Right atrium auricular region (tissue), 2 donors: ENCODE measurements at places on chromosomes 5 and 9. TPM values are rescaled to one million over a fixed set of nuclear protein-coding genes. Genes with fewer than 3 reads are reported as not detected.

DNA sequence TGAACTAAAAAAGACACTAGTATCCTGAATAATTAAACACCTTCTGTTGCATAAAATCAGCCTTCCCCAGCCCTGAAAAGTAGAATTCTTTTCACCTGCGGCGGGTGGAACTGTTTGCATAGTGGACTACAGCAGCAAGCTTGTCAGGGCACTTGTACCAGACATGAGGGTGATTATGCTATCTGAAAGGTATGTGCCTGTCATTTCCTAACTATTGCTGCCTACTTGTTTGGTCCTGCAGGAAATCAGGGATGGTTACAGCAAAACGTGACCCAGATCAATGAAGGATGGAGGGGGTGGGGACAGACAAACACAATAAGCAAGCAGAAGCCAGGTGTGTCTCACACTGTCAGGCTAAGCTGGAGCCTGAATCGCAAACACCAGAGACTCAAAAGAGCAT lies 385.6 kb downstream of the MLLT3 start:
- DNase-seq: no peak

The SLC6A18 gene
- not detected for total RNA-seq

DNA sequence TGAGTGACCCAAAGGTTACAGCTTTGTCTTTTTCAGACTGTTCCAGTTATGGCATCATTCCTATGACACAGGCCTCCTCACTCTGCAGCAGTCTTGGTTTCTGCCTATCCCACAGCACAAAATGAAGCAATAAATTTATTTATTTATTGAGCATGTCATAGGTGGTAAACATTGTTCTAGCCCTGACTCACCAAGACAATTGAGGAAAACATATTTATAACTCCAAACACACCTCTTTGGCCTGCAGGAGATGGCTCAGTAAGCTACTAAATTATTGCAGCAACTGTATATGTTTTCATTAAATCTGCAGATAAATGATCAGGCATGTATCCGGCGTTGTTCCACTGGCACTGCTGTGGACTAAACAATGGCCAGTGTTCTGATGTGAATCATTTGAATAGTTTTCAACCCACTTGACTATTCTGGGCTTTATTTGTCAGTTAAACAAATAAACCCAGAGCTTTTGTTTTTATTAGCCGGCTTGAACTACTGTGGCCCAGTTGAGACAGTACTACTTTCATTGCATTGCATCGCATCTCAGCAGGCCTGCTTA lies 83.2 kb downstream of the FOXD1 start:
- no peak for DNase-seq

- DNase-seq: no peak
These were observed 455.1 kb upstream of the RGMB start for GRCh38 chr5:98318386-98318785.

DNA sequence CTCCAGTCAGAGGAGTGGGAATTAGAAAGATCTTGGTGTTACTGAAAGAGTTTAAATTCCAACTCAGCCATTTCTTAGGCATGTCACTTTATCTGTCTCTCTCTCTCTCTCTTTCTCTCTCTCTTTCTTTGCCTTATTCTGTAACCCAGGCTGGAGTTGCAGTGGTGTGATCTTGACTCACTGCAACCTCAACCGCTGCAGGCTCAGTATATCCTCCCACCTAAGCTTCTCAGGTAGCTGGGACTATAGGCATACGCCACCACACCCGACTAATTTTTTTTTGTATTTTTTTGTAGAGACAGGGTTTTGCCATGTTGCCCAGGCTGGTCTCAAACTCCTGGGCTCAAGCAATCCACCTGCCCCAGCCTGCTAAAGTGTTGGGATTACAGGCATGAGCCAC lies 18.3 kb downstream of the RABEPK start:
- DNase-seq: no peak

- DNase-seq: no peak
These were observed 115.8 kb upstream of the LIFR start for GRCh38 chr5:38672059-38672788.

The SPINK4 gene
- not detected for total RNA-seq

The MCIDAS gene
- not detected for total RNA-seq
